ENCODE measurements at places on chromosomes 1 and 21.

DNA sequence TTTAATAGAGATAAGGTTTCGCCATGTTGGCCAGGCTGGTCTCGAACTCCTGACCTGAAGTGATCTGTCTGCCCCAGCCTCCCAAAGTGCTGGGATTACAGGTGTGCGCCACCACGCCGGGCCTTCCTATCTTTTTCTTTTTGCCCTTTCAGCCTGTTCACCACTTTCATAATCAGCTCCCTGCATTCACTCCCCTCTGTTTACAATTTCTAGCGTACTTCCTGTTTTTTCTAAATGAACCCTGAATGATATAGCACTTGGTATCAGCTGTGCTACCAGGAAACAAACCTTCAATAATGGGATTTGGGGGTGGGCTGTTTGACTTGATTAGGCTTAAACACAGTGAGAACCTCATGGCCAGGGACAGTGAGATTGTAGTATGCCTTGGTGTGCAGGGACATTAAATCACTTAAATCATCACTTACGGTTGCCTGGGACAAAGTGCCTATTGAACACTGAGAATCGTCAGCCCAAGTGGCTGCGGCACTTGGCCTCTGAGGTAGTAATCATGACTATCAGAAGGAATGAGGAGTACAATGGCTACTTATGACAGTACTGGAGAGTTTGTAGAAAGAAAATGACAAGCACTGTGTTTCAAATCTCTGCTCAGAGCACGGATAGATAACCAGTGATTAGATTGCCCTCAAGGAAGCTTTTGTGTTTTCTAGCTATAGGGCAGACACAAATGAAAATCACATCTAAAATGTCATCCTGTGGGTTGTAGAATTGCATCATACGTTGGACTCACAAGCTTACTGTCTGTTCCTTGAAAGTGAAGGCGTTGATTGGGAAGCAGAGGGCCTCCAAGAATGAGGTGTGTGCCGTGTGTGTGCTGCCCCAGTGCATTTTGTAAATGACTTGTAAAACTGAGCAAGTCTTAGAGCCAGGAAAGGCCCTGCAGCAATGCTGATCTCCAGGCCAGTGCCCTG lies 661.8 kb downstream of the MATN1 start:
- no peak for DNase-seq

- peak; percentile 85 for DNase-seq
These were observed 9.9 kb downstream of the PLOD1 start for GRCh38 chr1:11944358-11944931.

- DNase-seq: peak; percentile 95
These were observed at the start of gene PTCH2 for GRCh38 chr1:44842862-44843655. PTCH2 (minus strand) TSS chr1:44843253; CDS start chr1:44842932, 321 bp downstream.

- no peak for DNase-seq
These were observed 20.9 kb downstream of the ERICH3 start for GRCh38 chr1:74652711-74653139.

Data from retina (tissue), 1 donor.